ENCODE measurements at places on chromosomes 16 and 17.
A peak's percentile ranks its signal among the peaks of the same experiment; 100 is the strongest.

DNA sequence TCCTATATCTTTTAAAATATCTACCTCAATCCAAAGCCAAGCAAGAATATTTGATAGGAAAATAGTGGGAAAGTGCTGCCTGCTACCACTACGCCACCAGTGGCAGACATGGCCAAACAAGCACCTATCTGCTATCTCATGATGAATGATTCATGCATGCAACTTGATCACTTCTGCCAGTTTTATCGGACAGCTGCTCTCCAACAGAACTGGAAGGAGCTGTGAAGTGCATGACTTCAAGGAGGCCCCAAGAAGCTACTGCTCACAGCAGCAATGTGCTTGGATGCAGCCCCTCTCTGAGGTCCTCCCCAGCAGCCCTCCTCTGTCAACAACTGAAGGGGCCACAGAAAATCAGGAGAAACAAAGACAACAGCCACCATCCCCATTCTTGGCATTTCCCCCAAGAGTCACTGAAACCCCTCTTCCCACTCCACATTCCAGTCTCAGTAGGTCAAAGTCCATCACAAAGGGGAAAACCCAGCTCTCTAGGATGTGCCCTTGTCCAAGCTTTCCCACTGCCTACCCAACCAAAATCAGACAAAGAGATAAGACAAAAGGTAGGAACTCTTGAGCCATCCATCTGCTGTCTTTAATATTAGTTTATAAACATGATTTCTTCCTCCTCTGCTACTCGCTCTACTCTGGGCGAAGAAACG lies 215.3 kb downstream of the C16orf78 start:
- DNase-seq = peak; percentile 46

GRCh38 chr17:72399608-72400487 lies 279.0 kb downstream of the SOX9 start:
- DNase-seq = no peak

- no peak for DNase-seq
Measured at GRCh38 chr17:46878055-46878454, 26.7 kb downstream of the WNT9B start.

- DNase-seq = peak; percentile 32
Measured at GRCh38 chr17:81646869-81647600, 9.3 kb downstream of the PDE6G start.

DNA sequence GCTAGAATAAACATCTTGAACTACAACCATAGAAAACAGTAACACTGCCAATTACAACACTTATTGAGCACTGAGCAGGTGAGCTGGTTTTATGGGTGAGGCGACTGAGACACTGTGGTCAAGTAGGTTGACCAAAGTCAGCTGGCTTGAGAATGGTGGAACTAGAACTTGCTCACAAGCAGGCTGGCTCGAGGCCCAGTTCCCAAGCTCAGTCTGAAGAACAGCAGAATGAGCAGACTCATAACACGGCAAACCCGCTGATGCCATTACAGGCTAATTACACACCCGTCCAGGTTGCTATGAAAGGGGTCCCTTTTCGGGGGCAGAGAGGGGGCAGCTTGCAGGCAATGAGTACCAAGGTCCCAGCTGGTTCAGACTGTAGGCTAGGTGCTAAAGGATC lies 6.5 kb downstream of the ZZEF1 start:
- no peak for DNase-seq

DNA sequence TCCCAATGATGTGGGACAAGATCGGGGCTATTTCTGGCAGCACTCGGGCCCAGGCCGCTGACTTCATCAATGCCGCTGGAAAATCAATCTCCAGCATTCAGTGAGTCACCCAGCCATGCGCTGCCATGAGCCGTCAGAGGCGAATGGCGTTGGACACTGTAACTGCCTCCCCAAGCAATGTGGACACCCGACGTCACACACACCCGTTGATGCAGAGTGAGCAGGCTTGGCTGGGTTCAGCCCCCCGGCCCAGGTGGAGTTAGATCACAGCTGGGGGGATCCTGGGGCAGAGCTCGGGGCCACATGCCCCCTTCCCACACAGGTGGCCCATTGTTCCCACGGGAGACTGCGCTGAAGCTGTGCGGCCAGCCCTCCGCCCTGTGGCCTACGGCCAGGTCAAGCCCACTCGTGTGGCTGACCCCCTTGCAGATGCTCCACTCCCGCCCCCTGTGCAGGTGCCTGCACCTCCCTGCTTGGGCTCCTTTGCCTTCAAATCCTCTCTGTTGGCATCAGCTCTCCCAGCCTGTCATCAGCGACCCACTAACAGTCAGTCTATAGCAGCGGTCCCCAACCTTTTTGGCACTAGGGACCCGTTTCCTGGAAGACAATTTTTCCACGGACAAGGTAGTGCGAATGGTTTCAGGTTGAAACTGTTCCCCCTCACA lies 89.9 kb downstream of the TBC1D16 start:
- DNase-seq = no peak

GRCh38 chr17:67046398-67046797 lies 2.0 kb downstream of the CACNG1 start:
- no peak for DNase-seq

- DNase-seq = no peak
Measured at GRCh38 chr17:40068917-40069750, 6.4 kb downstream of the THRA start.

DNA sequence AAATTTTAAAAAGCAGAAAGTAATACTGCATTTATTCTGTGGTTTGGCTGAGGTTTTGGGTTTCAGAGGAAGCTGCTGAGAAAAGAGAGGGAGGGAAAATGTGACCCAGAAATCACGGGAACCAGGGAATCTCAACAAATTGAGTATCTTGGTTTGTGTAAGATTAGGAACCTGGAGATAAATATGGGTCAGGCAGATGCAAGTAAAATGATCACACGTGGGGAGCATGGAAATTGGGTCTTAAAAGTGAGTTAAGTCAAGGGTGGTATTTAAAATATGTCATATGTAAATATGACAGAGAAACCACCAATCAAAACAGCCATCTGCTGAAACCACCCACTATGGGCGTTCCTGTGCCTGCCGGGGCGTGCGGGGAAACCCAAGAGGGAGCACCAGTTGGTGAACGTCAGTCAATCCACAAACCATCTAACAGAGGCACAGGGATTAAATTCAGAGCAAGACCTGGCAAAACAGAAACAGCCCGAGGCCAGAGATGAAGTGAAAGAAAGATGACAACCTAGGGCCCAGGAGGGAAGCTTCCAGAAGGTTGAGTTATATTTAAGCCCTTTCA lies 33.4 kb downstream of the CDH13 start:
- no peak for DNase-seq

DNA sequence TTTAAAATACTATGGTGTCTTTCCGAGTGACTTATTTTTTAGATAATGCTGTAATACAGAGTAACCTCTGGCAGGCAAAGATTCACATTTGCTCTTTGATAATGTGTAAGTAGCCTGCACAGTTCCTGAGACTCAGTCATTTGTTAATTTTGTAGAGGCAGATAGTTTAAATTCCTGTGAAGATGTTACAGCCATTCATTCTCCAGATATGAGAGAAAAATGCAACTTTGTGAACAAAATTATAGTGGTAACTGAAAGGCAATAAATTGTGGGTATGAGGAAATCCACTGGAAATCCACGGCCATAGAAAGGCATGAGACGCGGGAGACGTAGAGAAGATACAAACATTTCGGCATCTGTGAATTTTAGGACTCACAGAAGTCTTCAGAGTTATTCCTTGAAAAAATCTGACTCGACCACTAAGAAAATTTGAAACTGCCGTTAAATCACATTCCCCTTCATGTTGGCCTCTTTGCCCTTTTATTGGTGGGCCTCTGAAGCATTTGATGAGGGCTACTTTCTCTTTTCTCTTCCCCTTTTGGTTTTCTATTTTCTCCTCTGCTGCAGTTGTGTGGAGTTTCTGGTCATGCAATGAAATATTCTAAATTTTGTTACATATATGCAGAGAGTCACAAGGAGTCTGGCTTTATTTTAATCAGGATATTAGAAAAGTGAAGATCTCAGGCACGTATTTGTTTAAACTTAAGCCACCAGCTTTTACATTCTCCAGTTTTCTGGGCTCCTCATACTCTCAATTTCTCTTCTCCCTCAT lies 18.8 kb downstream of the HS3ST3A1 start:
- no peak for DNase-seq

DNA sequence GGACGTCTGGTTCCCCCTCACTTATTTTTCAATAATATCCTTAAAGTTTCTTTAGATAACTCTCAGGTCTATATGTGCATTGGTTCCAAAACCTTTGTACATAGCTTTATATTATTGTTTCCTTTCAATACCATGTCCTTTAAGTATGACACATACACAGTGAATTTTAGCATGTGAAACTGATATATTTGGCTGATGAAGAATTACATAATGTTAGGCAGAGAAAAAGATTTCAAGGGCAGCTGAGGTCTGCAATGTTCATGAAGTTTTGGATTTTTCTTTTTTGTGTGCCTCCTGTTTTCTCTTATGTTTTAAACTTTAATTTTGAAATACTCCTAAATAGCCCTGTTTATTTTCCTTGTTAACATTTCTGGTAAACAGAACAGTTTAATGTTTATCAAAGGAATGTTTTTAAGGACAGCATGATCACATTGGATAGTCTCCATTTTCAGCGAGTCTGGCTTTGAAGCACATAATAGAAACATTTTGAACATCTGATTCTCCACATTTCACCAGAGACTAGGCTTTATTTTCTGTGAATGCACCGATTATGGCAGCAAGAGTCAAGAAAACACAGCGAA lies 32.9 kb upstream of the FBXO47 start:
- DNase-seq = no peak

GRCh38 chr17:15257258-15257788 lies 7.8 kb downstream of the PMP22 start:
- peak; percentile 76 for DNase-seq

GRCh38 chr17:10109146-10109545 lies 89.3 kb downstream of the GAS7 start:
- DNase-seq = no peak

- no peak for DNase-seq
Measured at GRCh38 chr16:8727857-8728618, 53.6 kb downstream of the ABAT start.

- no peak for DNase-seq
Measured at GRCh38 chr17:57916925-57917858, 38.0 kb downstream of the CUEDC1 start.

DNA sequence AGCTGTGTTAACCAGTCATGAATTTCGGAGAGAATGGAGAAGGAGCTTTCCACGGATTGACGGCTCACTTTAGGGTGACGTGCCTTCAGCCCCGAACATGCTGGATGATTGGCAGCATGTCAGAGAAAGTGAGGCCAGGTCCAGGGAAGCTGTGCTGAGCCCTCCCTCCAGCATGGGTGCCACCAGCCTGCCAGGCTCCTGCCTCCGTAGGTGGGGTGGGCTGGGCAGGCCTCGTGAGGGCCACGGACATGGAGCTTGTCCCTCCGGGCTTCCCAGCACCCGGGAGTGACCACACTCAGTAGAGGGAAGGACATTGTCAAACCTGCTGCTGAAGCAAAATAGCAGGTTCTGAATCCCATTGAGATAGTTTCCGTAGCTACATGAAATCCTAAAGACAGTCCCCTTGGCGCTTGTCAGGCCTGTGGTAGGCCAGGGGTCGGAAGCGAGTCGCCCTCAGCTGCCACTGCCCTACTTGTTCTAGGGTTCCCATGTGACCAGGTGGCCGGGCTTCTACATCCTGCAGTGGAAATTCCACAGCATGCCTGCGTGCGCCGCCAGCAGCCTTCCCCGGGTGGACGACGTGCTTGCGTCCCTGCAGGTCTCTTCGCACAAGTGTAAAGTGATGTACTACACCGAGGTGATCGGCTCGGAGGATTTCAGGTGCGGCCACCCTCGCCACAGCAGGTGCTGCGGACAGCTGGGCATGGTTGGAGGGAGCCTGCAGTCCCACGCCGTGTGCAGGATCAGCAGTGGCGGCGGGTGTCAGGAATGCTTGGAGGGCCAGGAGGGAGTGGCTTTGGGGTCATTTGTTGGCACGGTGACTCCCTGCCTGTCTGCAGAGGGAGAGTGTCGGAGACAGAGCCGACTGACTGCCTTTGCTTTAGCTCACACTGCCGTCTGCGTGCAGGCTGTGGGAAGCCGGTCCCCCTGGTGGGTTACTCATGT lies 72.3 kb downstream of the SEC14L1 start:
- DNase-seq = no peak

- DNase-seq = peak; percentile 8
Measured at GRCh38 chr16:57704011-57704904, 9.7 kb downstream of the DRC7 start.

DNA sequence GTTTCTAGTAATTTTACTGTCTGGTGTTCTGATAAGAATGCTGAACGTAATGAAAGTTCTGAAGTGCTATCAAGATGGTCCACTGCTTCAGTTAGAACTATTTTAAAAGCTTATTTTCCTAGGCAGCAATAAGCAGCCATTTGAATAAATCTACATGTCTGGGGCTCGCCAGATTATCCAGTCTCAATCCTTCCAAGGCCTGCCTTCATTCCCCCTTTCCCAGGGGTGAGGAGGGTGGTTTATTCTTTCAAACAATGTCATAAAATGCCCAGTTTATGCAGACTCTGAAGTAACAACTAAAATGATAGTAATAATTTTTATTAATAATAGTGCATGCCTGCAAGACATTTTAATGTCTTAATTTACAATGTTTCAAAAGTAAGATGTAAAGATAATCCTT lies 2.4 kb downstream of the CDH11 start:
- DNase-seq = no peak

DNA sequence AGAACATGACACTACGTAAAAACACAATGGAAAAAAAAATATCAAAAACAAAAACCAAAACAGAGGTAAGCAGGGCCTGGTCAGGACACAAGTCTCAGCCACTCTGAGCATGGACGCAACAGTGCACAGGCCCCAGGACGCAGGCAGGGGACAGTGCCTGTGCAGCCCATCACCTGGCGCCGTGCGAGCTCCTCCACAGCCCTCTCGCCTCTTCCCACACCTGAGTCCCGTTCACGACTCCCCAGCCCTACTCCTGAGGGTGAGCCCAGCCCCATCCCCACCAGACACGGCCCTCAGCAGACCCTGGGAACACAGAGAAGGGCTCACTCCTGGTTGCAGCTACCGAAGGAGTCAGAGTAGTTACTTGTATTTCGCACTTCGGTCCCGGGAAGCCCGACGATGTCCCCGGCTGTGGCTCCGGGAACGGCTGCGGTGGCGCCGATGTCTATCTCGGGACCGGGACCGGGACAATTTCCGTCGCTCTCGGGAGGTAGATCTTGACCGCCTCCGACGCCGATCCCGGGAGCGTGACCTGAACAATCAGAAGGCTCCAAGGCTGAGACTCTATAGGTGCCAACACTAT lies 9.4 kb downstream of the HBQ1 start:
- DNase-seq = no peak

DNA sequence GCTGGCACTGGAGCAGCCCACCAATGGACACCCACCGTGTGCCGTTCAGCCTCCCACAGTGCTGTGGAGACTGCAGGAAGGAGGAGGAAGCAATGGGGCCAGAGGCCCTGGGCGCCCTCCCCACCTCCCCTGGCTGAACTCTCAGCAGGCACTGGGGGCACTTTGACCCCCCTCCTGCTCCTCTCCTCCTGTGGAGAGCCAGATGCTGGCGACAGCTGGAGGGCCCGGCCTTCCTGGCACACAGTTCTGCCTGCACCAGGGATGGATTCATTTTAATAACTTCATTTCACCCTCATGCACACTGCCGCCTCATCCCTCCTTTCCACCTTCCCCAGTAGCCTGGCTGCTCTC lies 6.0 kb downstream of the NXPH3 start:
- no peak for DNase-seq
